Cerebellum (tissue), 4 donors: ENCODE measurements at places on chromosomes 1 and 21. TPM values are rescaled to one million over a fixed set of nuclear protein-coding genes. Genes with fewer than 3 reads are reported as not detected.

GRCh38 chr1:217091561-217091960 is 368.3 kb upstream of the ESRRG start:
- DNase-seq, result no peak

DNA sequence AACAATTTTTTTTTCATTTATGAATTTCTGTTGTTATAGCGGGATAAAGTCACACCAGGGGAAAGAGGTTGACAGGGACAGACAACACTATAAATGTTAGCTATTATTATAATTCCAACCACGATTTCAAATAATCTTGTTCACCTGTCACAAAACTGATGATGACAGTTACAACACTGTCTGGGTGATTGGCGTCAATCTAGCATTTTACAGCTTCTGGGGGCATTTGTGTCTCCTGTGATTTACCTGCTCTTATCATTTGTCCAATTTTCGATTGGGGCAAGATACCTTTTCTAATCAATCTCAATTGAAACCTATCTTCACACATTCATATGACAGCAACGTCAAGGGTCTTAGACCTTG is 44.6 kb upstream of the LYST start:
- no peak for DNase-seq

GRCh38 chr1:47325528-47325927 is 8.1 kb upstream of the CMPK1 start:
- DNase-seq, result no peak

DNA sequence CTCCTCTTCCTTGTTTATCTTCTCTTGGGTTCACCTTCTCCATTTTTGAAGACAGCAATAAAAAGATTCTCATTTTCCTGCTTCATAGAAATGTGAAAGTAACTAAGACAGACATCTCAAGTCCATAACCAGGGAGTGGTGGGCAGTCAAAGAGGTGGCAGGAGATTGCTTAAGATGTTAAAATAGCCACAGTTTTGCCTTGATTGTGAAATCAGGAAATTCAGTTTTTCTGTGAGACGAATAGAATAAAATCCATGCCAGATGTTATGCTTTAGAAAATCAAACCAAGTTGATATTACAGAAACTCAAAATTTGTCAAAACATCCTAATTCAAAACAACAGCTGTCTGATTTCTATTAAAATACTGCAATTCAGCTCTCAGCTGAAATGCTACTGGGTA is 57.2 kb downstream of the TNN start:
- DNase-seq, result no peak

GRCh38 chr1:58786927-58787245 is 3.0 kb upstream of the JUN start:
- DNase-seq, result no peak

DNA sequence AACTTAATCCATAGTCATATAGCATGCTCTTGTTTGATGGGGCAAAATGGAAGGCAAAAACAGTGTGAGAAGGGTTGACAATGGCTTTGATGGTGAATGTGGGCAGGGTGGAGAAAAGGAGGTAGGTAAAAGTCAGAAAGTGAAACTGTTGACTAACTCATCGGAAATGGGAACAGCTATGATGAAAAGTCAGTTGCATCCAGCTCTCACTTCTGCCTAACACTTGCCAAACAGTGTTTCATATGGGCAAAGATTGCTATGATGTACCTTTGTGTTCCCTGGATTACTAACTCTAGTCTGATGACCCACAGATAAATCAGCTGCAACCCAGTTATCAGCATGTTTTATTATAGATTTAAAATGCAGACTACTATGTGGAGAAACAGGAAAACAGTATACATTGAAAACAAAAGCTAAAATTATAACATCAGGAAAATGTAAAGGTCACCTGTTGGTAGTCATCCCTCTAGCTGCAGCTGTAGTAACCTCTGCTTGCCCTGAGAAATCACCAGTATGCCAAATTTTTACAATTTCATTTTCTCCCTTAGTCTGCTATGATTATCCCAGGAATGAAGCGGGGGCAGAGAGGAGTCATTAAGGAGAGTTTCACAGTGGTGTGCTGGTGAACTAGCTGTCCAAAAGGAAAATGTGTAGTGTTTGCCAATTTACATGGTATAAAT is 11.7 kb downstream of the TNFSF18 start:
- DNase-seq, result no peak

The LRRIQ3 gene
- 1.00 TPM for total RNA-seq

- DNase-seq, result no peak
Measured at GRCh38 chr1:175536921-175537320, 206.5 kb downstream of the TNR start.

- no peak for DNase-seq
Measured at GRCh38 chr1:212637902-212638301, 29.3 kb downstream of the ATF3 start.

The LAD1 gene
- not detected for total RNA-seq

DNA sequence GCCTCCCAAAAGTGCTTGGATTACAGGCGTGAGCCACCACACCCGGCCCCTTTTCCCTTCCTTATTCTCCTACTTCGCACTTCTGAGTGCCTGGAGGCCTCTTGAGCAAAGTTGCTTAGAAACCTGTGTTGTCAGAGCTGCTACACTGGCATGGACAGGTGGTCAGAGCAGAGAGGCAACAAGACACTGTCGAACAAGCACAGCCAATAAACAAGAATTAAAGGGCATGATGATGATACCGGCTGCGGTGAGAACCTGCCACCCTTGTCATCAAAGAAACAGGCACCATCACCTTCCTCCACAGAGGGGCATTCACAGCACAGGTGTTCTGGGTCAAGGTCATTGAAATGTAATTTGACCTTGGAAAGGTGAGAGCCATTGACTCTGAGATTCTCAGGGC is 23.3 kb downstream of the STUM start:
- DNase-seq, result no peak

- DNase-seq, result no peak
Measured at GRCh38 chr1:174967845-174968705, 31.7 kb upstream of the CACYBP start.

- DNase-seq, result no peak
Measured at GRCh38 chr1:67367370-67368045, 59.8 kb downstream of the IL12RB2 start.

The LHX8 gene
- 0.64 TPM for total RNA-seq

DNA sequence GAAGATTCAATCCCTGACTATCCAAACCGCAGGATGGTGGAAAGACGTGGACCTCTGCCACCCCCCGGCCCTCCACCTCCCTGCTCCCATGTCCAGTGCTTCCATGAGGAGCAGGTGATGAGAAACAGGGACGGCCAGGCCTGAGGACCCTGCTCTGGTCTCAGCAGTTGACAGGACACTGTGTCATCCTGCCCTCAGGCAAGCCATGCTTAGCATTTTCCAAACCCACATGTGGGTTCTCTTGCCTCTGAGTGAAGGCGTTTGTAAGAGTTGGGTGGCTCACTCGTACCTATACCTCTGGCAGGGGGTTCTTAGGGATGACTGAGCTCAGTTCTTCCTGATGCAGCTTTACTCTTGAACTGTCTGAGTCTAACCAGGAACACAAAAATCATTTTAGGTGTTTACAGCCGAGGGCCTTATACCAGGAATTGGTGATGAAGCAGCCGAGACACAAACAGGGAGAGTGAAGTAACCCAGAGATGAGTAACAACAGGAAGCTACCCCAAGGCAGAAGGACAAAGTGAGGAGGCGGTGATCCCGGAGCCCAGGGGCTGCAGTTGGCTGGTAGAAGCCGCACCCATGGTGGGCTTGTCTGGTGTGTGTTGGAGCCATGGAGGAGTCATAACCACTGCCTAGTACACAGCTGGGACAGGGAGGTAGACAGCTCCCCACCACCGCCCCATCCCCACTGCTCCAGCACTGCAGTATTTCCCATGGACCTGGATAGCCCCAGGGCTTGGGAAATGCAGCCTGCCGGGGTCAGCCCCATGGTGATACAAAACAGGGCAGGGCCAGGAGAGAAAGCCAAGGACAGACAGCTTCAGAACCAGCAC is 21.4 kb downstream of the MYBPH start:
- DNase-seq, result no peak

DNA sequence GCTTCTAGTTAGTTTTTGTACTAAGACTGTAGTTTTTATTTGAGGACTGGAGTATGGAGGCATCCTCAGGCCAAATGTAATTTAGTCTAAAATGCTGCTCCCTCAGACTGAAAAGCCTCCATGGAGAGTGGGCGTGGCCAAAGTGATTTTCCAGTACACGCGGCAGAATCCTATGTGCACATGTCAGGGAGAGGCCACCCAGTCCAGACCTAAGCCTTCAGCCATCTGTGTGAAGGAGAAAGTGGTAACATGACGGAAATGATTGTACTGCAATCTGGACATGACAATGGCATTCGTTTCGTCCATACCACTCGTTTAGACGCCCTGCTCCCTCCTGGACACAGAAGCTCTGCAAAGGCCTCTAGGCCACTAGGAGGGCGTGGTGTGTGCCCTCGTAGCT is 56.2 kb downstream of the PCP4 start:
- DNase-seq, result no peak

- no peak for DNase-seq
Measured at GRCh38 chr1:103461161-103462105, 64.1 kb upstream of the RNPC3 start.
